AG08396 (cell line): ENCODE measurements at places on chromosomes 1 and 21.
A peak's percentile ranks its signal among the peaks of the same experiment; 100 is the strongest.

GRCh38 chr1:25197982-25198662 is 34.2 kb downstream of the SYF2 start:
- no peak for DNase-seq

DNA sequence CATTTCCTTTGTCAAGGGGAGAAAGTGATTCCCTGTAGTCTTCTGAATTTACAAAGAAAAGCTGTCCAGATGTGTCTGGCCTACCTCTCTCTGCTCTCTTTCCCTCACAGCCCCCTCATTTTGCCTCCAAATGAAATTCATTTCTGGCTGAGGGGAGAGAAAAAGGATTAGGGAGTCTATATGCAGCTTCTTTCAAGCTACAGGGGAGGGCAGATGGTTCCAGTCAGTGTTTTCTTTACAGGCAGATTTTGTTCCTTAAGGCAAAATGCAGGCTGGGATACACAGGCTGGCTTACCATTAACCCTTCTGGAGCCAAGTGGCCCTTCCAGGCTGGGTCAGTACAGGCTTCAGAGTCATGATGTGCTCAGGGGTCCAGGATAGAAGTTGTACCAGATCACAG is 198.1 kb upstream of the USP24 start:
- DNase-seq = no peak

- no peak for DNase-seq
Measured at GRCh38 chr1:182869241-182869666, 30.1 kb downstream of the DHX9 start.

DNA sequence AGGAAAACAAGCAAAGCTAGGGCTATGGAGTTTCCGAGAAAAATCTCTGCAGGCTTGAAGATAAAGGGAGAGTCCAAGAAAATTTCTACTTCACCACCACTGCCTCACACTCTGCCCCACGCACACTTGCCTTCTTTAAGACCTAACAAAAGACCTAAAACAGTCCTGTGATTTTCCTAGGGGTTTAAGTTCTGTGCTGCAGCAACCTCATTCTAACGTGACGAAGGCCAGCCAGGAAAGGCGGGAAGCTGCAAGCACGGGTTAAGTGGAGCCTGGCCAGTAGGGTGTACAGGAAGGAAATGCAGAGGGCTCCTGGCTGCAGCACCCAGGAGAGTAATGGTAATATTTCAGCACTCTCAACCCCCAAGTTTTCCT is 1.5 kb downstream of the SPATA6 start:
- no peak for DNase-seq

DNA sequence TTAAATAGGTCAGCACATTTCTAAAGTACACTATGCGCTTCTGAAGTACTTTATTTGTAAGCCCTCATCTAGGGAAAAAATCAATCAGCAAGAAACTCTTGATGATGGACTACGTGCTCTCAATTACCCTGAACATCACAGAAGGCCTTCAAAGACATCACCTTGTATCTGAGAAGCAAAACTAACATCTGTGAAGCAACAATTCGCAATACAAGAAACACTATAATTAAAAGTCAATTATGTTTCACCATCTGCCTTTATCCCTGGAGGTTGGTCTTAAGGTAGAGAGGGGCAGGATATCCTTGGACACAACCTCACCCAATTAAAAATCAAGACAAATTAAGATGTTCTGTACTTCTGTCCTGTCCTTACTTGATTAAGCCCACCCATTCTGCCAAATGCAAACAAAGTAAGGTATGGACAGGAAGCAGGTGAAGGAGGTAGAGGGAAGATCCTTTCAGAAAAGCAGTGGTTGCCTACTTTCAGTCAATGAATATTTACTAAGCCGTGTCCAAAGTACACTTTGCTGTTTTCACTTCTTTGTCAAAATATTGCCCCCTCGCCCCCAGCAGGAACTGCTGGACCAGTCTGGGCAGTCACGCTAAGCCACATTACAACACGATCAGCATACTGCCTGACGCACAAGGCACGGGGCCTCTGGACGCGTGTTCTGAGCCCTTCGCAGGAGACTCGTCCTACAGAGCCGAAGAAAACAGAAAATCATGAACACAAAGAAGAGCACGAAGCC is 887 bp downstream of the SLC19A2 start:
- DNase-seq = peak; percentile 57

GRCh38 chr1:157131281-157131680 is 6.9 kb downstream of the ETV3 start:
- no peak for DNase-seq

DNA sequence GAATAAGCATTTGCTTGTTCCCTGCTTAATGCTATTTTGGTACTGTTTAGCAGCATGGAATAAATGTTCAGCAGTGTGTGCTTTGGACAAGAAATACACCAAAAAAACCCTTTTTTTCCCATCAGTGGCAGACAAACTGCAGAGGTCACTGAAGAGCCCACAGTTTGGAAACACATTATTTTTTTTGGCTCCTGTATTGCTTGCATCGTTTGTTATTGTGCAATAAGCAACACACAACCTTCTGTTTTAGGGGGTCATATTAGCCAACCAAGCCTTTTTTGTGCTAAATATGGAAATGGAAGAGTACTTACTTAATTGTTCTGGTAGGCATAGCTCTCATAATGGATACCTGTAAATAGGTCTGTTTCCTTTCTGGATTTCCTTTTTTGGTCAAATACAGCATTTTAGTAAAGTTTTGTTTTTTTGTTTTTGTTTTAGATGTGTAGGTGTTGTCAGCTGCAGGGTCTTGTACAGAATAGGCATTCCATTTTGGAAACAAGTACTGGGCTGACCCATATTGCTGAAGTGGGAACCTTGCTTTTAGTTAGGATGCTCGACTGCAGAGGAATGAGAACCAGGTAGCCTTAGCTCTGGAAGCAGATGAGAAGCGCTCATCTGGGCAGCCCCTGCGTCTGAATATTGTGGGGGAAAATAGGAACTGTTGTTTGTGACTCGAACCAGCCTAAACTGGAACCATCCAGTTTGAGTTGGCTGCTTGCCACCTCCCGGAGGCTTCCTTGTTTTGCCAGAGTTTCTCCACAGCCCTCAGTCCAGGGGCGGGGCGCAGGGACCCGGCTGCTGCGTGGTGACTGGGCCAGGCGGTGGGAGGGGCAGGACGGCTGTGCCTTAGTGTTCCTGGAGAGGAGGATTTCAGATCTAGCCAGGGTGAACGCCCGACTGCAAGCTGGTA is 38.4 kb downstream of the SPEN start:
- DNase-seq = peak; percentile 89

DNA sequence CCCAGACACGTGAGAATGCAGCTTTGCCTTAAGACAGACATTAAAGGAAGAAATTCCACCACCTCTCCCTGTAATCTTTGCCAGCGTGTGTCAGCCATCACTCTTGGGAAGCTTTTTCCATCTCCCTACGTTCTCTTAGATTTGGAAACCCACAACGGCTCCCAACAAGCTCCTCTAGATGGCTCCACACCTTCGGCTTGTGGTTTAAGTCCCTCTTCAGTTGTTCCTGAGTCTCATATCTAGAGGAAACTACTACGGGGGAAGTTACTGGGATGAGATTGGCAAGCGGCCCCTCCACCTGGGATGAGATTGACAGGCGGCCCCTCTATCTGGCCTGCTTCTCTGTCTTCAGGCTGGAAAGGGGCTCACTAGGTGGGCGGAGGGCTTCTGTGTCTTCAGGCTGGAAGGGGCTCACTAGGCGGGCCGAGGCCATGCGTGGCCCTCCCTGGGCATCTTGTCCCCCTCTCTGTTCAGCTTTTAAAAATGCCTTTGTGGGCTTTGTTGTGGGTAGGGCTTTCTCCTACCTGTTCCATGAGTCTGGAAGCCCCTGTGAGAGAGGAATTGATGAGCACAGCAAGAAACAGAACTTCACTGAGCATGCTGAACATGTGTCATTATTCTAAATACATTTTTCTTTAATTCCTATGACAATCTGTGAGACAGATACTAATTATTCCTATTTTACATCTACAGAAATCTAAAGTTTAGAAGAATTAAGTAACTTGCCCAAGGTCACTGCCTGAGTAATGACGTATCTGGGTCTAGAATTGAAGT is 670.5 kb downstream of the KIF26B start:
- peak; percentile 34 for DNase-seq

GRCh38 chr1:185046668-185047067 is 1.3 kb downstream of the RNF2 start:
- DNase-seq = no peak

DNA sequence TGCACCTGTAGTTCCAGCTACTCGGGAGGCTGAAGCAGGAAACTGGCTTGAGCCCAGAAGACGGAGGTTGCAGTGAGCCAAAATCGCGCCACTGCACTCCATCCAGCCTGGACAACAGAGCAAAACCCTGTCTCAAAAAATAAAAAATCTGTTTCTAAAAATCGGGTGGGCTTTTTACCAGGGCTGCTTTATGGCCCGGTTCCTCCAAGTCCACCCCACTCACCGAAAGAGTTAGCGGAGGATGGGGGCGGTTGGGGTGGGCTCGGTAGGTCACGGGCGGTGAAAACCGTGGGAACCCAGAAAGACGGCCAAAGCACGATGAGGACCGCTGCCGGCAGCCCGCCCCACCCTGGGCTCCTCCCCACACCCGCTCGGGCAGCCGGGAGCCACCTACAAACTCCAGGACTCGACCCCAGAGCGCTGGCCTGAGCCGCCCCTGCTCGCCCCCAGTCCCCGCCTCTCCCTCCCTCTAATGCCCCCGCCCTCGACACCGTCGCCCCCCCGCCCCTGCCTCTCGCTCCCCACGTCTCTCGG is 846 bp upstream of the PER3 start:
- DNase-seq = peak; percentile 86

- no peak for DNase-seq
Measured at GRCh38 chr1:207964195-207964966, 53.5 kb upstream of the CD34 start.

DNA sequence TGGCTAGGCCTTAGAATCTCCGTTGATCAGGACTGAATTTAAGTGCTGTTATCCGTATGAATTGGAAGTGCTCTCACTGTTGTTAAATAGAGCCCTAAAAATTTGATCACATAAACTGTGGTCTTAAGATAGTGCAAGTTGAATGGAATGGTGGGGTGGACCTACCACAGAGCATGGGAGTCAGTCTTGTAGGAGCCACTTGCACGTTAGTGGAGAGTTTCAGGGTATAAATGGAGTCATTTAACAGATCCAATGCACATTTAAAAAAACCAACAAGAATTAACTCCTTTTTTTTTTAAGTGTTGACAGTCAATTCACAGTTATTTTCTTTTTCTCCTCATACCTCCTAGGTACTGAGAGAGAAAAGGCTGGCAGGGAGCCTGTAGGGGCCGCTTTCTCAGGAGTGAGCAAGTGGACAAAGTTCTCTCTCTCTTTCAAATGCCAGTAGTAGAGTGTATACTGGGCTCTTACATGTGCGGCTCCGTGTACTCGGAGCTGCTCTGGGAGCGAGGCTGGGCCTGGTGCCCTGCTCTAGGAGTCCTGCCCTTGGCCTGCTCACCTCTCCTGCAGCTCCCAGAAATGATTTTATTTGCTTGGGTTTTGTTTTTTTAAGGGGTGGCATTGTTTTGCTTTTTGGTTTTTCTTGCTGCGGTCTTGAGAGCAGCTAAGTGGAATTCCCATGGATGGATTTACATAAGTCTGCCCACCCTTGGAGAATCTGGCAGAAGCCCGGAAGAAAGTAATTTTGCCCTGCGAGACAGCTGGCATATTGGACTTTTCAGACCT is 91.3 kb downstream of the ATP5PO start:
- DNase-seq = no peak

DNA sequence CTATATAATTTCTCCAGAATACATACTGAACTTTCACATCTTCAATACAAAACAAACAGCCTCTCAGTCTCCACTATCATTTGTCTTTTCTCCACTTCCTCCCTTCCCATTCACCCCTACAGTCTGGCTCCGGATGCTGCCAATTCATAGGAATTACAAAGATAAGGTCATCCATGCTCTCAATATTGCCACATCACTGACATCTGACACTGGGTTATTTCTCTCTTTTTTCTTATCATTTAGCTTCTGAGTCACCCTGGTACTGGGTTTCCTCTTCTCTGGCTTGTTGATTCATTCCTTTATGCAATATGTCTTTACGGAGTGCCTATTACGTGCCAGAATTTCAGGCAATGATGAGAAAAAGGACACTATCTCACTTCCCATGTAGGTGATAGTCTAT is 3.1 kb upstream of the SH3BP5L start:
- peak; percentile 84 for DNase-seq

DNA sequence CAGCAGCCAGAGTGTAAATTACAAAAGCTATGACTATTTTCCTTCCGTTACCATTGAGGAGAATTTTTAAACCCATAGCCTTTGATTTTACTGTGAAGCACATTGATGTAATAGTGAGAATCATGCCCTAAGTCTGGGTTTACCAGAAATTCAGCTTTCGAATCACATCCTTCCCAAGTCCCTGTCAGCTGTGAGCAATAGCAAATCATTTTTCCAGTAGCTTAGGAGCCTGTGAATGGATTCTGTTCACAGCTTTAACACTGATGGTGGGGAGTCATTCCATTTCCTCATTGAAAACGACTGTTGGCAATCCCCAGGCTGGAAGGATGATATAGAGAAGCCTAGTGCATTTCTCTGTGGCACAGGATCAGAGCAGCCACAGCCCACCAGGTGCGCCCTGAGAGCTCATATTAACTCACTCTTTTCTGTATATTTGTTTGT is 82.2 kb upstream of the C1orf105 start:
- DNase-seq = no peak

DNA sequence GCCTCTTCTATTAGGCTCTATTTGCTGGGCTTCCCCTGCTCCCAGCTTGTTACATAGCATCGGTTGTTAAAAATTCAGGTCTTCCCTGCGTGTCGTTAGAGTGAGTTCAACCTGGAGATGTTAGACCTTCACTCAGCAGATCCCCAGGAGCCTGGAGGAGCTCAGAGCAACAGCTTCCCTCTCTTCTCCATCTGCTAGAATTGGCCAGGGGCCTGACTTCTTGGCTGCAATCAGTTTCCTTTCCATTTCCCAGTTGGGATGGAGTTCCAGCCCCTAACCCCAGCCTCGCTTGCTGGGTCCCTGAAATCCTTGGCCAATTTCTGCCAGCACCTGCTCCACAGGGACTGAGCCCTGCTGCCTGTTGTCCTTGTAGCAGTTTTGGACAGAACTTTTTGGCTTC is 55.9 kb downstream of the MT1HL1 start:
- no peak for DNase-seq

DNA sequence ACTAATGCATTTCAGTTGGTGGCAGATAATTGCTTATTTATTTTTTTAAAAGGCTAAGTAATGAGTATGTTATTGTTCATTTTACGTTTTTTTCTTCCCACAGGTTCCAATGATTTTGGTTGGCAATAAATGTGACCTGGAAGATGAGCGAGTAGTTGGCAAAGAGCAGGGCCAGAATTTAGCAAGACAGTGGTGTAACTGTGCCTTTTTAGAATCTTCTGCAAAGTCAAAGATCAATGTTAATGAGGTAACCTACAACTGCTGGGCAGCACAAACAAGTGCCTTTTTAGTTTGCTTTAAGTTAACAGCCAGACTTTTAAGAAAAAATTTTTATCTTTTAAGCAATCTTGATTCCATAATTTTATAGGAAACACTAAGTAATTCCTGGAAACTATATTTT is 35.0 kb downstream of the INKA2 start:
- no peak for DNase-seq

- DNase-seq = no peak
Measured at GRCh38 chr1:210624722-210625121, 296.0 kb downstream of the HHAT start.
